ENCODE measurements at places on chromosomes 1 and 21. TPM values are rescaled to one million over a fixed set of nuclear protein-coding genes. Genes with fewer than 3 reads are reported as not detected.

Gene ZFP69
- 12.0 TPM for total RNA-seq

Gene DDR2
- 10.8 TPM for total RNA-seq

Gene IVL
- not detected for total RNA-seq

Gene SLC9C2
- 4.8 TPM for total RNA-seq

Gene LAMC1
- total RNA-seq, result 35.5 TPM

Gene TGFBR3
- total RNA-seq, result 4.8 TPM

Gene SLC5A9
- 0.46 TPM for total RNA-seq

Gene CRNN
- not detected for total RNA-seq

Gene KIAA1614
- 2.3 TPM for total RNA-seq

Gene IL22RA1
- not detected for total RNA-seq

Gene CAMSAP2
- total RNA-seq, result 151 TPM
